GM12891 (cell line): ENCODE measurements at places on chromosomes 3 and 15.

GRCh38 chr3:172839679-172840078 lies 89.2 kb downstream of the ECT2 start:
- DNase-seq: no peak

DNA sequence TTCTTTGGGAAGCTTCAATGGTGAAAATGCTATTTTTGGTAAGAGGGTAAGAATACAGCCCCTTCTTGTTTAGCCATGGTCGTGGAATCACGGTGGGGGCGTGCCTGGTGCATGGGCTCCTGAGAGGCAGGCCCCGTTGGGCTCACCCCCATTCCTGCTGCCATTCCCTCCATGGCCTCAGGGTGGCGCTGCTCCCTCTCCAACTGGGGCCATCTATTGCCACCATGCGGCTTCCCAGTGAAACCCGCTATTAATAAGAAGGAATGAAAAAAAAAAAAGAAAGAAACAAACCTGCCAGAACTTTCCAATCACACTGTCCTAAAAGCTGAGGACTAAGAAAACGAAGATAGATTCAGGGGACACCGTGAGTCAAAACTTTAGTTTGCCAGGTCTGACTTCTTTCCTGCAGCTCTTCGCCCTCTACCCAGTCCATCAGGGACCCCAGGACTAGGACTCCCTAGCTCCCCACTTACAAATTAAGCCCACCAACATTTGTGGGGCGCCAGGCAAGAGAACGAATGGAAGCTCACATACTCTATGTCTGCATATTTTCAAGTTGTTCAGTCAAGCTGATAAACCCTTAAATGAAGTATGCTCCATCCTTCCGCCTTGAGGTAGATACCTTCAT lies 30.6 kb upstream of the ABHD2 start:
- peak; percentile 60 for DNase-seq

- no peak for DNase-seq
These were observed 6.5 kb downstream of the PBRM1 start for GRCh38 chr3:52679199-52679538.

GRCh38 chr3:33729993-33730392 lies 11.9 kb upstream of the CLASP2 start:
- DNase-seq: no peak

DNA sequence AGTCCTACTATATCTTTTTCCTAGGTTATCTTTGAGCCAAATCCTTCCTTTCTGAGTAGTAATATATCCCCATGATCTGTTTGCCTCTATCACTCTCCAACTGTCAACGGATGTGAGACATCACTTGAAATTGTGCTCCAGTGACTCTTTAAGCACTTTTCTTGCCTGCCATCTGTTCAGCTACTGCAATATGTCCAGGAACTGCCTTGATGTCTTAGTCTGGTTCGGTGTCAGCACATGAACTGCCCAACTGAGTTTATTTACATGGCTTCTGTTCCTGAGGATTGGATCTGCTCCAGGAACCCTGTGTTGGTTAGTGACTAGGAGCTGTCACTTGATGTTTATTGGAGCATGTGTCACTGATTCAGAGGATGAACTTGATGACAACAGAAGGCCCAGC lies 116.5 kb downstream of the SLC9A9 start:
- no peak for DNase-seq

DNA sequence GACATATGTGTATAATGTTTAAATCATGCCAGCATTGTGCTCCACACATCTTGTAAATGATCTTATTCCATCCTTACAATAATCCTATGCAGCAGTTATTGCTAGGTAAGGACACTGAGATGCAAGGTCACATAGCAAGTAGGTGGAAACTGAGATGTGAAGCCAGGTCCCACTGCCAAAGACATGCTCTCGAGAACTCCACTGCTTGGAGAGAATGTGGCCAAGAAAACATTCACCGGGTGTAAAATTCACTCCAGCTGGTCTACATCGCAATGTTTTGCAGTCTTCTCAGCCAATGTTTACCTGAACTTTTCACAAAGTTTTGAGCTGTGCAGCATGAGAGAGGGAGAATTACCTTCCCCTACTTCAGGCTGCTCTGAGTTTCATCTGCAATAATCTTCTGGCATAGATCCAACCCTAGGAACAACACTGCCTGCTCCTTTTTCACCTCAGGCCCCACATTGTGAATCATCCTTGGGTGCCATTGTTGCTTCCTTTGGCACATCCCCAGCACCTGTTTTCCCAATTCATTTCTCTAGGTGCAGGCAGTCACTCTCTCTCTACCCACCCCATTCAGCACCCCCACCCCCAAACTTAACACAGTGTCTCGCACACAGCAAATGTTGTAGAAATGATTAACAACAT lies 53.5 kb upstream of the PRTG start:
- no peak for DNase-seq

DNA sequence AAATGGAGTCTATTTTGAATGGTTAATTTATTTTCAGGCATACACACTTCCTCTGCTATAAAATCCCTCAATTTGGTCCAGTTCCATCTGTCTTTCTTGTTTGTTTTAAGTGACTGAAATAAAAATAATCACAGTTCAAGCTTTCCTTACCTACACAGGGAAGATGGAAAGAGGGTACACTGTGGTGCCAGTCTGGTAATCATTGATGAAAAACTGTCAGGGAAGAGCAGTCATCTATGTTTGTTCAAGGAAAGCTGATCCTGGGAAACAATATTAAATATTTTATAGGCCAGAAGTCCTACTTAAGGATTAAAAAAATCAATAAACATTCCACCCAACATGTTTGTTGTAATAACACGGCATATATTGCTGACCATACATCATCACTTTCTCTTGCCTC lies 115.2 kb upstream of the KCNMB2 start:
- no peak for DNase-seq

- DNase-seq: no peak
These were observed 90.7 kb upstream of the MEF2A start for GRCh38 chr15:99474909-99475753.

- DNase-seq: no peak
These were observed 525.3 kb upstream of the PPP2R3A start for GRCh38 chr3:135440233-135440632.

GRCh38 chr3:58647381-58648141 lies 19.0 kb downstream of the FAM3D start:
- no peak for DNase-seq

DNA sequence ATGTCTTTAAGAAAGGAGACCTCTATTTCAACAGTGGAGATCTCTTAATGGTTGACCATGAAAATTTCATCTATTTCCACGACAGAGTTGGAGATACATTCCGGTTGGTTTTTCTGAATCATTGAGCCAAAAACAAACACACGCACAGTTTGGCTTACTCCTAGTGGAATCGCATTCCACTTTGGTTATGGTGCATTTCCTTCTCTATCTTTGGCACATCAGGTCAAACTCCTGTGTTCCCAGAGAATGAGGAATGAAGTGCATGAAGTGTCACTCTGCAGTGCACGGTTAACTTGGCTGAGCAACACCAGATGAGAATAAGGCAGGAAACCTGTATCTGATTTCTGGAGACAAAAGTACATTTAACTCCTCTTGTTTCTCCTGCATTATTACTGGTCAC lies 38.5 kb downstream of the HDC start:
- DNase-seq: no peak

- DNase-seq: no peak
These were observed 19.0 kb upstream of the CCR2 start for GRCh38 chr3:46334741-46335478.

- no peak for DNase-seq
These were observed 419 bp downstream of the FAM227B start for GRCh38 chr15:49620199-49620598.

DNA sequence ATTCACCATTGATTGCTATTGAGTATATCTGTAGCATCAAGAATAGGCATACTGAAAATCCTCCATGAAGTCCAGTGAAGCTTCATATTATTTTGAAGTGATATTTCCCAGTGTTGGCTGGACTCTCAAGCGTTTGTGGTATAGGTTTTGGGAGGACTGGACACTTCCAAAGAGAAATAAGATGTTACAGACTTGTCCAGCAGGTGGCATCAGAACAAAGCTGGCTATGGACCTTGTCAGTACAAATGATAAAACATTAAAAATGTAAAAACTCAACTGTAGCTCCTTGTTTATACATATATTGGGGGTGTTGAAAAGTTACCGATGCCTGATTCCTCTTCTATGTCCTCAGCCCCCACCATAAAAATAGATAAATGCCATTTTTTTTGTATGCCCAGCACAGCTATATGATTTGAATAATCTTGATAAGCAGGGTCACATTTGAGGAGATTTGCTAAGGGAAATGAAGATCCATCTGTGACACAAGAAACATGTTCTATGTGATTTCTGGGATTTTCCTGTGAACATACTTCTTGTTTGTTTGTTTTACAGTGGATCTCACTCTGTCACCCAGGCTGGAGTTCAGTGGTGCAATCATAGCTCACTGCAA lies 54.5 kb upstream of the GOLGA6B start:
- DNase-seq: peak; percentile 17

DNA sequence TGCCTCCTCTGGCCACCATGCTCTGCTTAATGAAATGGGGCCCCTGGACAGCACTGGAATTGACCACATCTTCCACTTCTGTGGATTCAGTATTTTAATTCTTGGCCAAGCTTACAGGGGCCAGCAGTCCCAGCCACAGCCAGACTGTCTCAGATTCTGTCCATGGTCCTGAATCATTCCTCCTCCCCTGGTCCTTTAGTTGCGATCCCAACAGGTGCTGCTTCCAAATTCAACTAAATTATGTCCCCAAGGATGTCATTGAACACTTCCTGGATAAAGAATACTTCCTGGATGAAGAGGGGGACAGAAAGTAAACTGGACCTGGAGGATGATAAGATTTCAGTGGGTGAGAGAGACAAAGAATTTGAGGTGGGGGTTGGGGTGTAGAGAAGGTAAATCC lies 111.1 kb upstream of the FOXB1 start:
- no peak for DNase-seq

DNA sequence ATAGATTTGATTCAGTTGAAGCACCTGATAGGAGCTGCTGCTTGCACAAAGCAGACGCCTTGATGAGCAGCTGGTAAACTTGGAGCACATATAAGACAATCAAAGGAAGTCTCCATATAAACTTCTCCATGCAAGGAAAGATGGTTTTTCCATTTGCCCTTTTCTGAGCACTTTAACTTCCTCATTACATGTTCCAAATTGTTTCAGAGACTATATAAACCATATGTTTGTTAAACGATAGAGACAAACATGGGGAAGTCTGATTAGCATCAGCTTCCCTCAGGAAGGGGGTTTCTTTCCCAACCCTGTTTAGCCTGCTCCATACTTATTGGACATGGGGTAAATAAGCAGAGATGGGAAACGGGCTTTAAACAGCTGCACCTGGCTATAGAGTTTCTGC lies 88.0 kb downstream of the DHX36 start:
- no peak for DNase-seq

- DNase-seq: no peak
These were observed 6.5 kb upstream of the CRYBG3 start for GRCh38 chr3:97815149-97815917.

- DNase-seq: no peak
These were observed 100.5 kb downstream of the AKAP13 start for GRCh38 chr15:85480923-85481322.

DNA sequence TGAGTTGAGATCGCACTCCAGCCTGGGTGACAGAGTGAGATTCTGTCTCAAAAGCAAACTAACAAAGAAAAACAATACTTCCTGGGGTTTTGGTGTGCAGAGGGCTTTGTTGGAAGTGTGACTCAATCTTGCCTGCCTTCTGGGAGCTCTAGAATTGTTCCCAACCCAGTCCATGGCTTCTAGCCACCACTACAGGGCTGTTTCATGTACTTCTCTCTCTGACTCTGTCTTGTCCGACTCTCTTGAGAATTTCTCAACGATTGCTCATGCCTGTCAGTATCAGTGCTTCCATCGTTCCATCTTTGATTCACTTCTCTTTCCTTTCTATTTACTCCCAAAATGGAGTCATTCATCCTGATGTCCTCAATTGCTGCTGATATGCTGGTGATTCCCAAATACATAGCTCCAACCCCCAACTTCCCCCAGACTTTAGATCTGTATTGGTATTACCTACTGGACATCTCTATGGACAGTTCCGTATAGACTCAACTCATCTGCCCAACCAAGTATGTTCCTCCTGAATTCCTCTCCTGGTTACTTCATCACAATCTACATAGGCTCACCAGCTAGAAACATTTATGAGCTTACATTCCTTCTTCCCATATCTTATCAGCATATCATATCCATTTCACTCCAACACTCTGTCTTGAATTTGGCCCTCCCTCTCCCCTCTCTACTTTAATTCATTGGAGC lies 1.8 kb upstream of the AP2M1 start:
- DNase-seq: no peak

- no peak for DNase-seq
These were observed 24.6 kb upstream of the LRRFIP2 start for GRCh38 chr3:37198996-37199395.

- no peak for DNase-seq
These were observed 63.1 kb downstream of the EDEM1 start for GRCh38 chr3:5250467-5251195.

DNA sequence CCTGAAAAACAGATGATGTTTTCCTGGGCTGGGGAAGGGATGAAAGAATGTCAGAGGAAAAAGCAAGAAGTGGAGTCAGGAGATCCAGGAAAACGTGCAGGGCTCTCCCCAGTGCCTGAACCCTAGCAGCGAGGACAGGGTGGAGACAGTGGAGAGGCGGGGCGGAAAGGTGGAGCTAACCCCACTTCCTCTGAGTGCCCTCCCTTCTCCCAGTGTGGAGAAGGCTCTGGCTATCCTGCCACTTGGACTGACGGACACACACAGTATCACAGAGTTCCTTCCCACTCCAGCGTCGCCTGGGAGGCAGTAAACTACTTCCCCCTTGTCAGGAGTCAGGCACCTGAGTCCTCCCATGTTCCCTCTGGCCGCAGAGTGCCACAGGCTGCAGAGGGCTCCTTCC lies 125.3 kb upstream of the CHRNA7 start:
- DNase-seq: no peak

GRCh38 chr15:89196994-89197393 lies 24.4 kb downstream of the RLBP1 start:
- no peak for DNase-seq

DNA sequence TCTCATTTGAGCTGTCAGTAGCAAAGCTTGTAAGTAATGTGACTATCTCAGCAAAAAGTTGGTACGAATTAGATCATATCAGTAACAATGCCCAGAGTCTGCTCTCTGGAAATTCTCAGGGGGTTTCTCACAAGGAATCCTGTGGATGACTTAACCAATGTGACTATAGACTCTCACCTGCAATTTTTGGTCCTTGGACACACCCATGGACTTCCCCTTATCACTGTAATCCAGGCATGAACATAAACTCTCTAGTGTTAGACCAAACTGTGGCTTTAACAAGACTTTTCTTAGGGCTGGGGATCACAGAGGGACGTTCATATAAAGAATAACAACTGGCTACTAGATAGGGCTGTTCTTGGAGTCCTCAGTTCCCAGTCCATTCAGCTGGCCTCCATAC lies 3.9 kb upstream of the ZNF80 start:
- no peak for DNase-seq
